Occipital lobe (tissue), 3 donors: ENCODE measurements at places on chromosomes 12 and 14. TPM values are rescaled to one million over a fixed set of nuclear protein-coding genes. Genes with fewer than 3 reads are reported as not detected.

ASIC1 gene
- 16.2 TPM for total RNA-seq

ENDOU gene
- not detected for total RNA-seq

MLEC gene
- 41.5 TPM for total RNA-seq

KLRF1 gene
- 0.47 TPM for total RNA-seq

LRRIQ1 gene
- 7.0 TPM for total RNA-seq

SCN8A gene
- total RNA-seq = 51.2 TPM

SLC10A1 gene
- not detected for total RNA-seq

SYNDIG1L gene
- total RNA-seq = 1.1 TPM

FGF23 gene
- not detected for total RNA-seq

ALDH1L2 gene
- total RNA-seq = 9.7 TPM

DNA sequence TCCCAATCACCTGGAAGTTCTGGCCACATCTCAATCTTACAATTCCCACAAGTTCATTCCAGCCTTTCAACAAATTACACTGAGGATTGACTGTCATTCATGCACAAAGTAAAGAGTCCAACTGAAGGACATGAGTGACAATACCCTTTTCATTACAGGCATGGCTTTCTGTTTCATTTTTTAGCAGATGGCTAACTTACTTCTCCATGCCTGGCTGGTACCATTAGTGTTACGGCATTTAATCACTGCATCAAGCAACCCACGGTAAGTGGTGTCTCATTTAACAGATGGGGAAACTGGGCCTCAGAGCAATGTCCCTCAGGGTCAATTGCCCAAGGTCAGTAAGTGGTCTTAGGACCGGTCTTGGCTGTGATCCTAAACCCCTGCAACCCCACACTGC is 114.4 kb downstream of the PRICKLE1 start:
- DNase-seq = no peak

- DNase-seq = no peak
Measured at GRCh38 chr14:64628940-64629408, 75.2 kb upstream of the PLEKHG3 start.

GRCh38 chr14:106308839-106309389 is 782.5 kb downstream of the TMEM121 start:
- no peak for DNase-seq

DNA sequence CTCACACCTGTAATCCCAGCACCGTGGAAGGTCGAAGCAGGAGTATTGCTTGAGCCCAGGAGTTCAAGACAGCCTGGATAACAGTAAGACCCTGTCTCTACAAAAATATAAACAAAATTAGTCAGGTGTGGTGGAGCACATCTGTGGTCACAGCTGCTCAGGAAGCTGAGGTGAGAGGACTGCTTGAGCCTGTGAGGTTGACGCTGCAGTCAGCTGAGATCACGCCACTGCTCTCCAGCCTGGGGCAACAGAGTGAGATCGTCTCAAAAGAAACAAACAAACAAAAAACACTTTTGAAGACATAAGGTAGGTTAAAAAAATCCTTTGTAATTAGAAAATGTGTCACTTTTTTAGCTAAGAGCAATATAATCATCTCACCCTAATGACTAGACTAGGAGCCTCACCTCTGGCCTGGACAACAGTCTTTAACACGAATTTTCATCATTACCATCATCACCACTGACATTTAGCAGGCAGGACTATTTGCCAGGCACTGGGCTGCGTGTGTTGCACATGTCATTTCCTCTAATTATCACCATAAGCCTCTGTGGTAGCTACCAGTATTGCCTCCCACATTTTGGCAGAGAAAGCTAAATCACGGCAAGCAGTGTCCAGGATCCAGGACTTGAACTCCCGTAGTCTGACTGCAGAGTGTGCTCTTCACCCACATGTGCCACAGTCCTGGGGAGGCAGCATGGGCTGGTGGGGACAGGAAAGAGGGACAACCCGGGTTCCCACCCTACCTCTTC is 4.6 kb upstream of the SYCP3 start:
- no peak for DNase-seq

- DNase-seq = no peak
Measured at GRCh38 chr12:57722716-57723629, 15.6 kb downstream of the AGAP2 start.

- DNase-seq = no peak
Measured at GRCh38 chr12:113052326-113052725, 4.2 kb upstream of the DTX1 start.

DNA sequence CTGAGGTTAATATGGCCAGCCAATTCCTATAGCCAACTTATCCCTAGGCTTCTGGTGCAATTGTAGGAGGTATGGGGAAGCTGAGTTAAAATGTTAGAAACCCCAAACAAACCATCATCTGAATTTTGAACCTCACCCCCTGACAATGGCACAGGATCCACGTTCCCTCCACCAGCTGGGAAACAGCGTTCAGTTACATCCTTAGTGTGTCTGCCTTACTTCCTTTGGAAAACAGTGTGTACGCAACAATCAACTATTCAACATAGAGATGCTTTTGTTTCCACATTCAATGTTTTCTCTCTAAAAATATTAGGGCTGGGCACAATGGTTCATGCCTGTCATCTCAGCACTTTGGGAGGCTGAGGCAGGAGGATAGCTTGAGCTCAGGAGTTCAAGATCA is 203.4 kb downstream of the TTC7B start:
- no peak for DNase-seq

DNA sequence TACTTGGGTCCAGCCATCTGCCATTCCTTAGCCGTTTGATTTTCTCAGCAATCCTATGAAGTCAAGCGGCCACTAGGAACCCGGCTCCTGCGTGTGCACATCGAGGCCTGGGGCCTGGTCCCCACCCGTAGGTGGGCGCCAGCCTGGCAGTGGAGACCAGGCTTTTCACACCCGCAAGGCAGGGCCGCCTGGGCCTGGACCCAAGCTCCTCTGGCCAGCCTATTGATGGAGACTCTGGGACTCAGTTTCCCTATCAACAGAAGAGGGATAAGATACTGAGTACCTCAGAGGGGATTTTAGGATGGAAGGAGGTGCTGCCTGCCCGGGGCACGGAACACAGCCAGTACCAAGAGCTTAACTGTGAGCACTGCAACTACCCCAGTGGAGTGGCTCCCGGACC is 104.3 kb upstream of the C14orf180 start:
- DNase-seq = no peak

DNA sequence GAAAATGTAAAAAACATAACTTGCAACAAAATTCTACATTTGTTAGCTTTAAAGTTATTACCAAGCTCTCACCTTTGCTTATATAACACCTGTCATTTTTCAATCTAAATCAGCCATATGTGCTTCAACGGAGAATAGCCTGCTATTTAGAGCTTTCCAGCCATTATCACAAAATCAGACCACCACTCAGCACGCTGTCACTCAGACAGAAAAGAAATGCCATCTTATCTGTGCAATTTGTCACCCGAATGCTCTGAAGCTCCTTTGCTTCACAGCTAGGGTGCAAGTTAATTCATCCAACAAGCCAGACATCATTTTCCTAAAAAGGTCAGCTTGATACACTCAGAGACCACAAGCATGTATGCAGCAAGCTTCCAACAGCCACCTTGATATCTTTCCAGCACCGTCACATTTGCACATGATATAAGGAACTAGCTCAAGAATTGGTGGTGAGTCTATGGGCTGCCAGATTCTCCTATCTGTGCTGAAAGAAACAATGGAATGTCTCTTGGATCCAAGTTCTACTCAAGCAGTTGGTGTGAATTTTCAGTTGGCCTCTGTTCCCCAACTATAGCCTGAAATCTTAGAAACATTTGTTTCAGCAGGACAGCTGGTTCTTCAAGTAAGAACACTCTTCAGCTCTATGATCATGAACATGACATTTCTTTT is 20.0 kb upstream of the IFNG-AS1 start:
- DNase-seq = no peak

- DNase-seq = no peak
Measured at GRCh38 chr12:68699486-68699885, 12.7 kb downstream of the NUP107 start.

DNA sequence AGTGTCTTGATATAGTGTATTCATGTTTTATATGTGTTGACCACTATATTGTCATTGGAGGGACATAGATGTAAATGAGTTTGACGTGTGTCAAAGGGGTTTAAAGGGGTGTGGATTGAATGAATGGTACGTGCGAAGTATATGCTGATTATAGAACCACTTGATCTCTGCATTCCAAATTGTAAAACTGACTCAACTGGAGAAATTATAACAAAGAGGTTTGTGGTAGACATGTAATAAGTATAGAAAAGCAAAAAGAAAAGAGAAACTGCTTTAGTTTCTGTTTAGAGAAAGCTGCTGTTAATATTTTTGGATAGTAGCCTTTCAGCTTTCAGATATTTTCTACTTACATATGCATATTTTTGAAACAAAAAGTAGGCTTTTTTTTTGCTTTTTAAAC is 8.9 kb upstream of the MYRFL start:
- no peak for DNase-seq
